ENCODE measurements at places on chromosomes 6 and 20. TPM values are rescaled to one million over a fixed set of nuclear protein-coding genes. Genes with fewer than 3 reads are reported as not detected.

GGTLC1 gene
- total RNA-seq, result not detected

MOCS1 gene
- total RNA-seq, result 10.9 TPM

BEND3 gene
- 3.2 TPM for total RNA-seq

ZNF451 gene
- 16.0 TPM for total RNA-seq

FNDC1 gene
- total RNA-seq, result 0.38 TPM

GNAS gene
- total RNA-seq, result 631 TPM

MTG2 gene
- 22.6 TPM for total RNA-seq

BMP2 gene
- 26.6 TPM for total RNA-seq

CENPW gene
- 3.9 TPM for total RNA-seq

HLA-DQA1 gene
- total RNA-seq, result not detected

BTN1A1 gene
- not detected for total RNA-seq

BMP6 gene
- total RNA-seq, result 0.13 TPM

GRM4 gene
- total RNA-seq, result 0.89 TPM

AIG1 gene
- total RNA-seq, result 41.1 TPM
